Osteoblast (primary cell): ENCODE measurements at places on chromosomes 4 and X. TPM values are rescaled to one million over a fixed set of nuclear protein-coding genes. Genes with fewer than 3 reads are reported as not detected.

The C1QTNF7 gene
- total RNA-seq = under 0.01 and 0.72 TPM in 2 replicates

The GIMD1 gene
- total RNA-seq = not detected in 2 replicates

The GAGE12F gene
- not detected in 2 replicates for total RNA-seq

The OTC gene
- total RNA-seq = not detected in 2 replicates

The TECRL gene
- not detected in 2 replicates for total RNA-seq

The PTPN13 gene
- 70.2 and 87.8 TPM in 2 replicates for total RNA-seq

The CT45A1 gene
- not detected in 2 replicates for total RNA-seq
